Pancreas (tissue), 10 donors: ENCODE measurements at places on chromosomes 2 and 18. TPM values are rescaled to one million over a fixed set of nuclear protein-coding genes. Genes with fewer than 3 reads are reported as not detected.

The UBE2E3 gene
- total RNA-seq = 32.5 TPM

GRCh38 chr2:224395620-224396390 lies 6.1 kb downstream of the FAM124B start:
- no peak overlapping the region for H3K4me3 ChIP-seq
- H3K27me3 ChIP-seq = no peaks in the 10 kb centered on the region
- H3K27ac ChIP-seq = no peak overlapping the region

GRCh38 chr2:3692375-3692774 lies 11.0 kb upstream of the DCDC2C start:
- no peaks in the 10 kb centered on the region for H3K4me1 ChIP-seq
- H3K27ac ChIP-seq = no peak overlapping the region
- H3K4me3 ChIP-seq = no peak overlapping the region
- DNase-seq = no peak
- no peaks in the 10 kb centered on the region for H3K36me3 ChIP-seq

DNA sequence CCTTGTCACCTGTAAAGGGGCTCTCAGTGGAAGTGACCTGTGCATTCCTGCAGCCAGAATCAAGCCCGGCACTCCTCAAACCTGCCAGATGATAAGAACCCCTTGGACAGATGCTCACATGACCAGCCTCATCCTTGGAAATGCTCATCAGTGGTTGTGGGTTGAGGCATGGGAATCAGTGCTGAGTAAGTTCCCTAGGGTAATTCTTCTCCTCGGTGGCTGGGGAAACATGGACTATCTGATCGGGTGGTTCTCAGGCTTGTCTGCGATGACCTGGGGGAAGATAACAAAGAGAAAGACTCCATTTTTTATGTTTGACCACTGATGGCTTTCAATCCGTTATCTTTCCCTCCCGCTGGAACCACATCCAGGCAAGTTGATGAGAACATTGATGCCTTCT lies 84.0 kb downstream of the SPP2 start:
- no peak overlapping the region for H3K27ac ChIP-seq
- H3K4me1 ChIP-seq = peaks cover 4% of the 10 kb centered on the region
- no peak overlapping the region for H3K4me3 ChIP-seq
- no peaks in the 10 kb centered on the region for H3K27me3 ChIP-seq

DNA sequence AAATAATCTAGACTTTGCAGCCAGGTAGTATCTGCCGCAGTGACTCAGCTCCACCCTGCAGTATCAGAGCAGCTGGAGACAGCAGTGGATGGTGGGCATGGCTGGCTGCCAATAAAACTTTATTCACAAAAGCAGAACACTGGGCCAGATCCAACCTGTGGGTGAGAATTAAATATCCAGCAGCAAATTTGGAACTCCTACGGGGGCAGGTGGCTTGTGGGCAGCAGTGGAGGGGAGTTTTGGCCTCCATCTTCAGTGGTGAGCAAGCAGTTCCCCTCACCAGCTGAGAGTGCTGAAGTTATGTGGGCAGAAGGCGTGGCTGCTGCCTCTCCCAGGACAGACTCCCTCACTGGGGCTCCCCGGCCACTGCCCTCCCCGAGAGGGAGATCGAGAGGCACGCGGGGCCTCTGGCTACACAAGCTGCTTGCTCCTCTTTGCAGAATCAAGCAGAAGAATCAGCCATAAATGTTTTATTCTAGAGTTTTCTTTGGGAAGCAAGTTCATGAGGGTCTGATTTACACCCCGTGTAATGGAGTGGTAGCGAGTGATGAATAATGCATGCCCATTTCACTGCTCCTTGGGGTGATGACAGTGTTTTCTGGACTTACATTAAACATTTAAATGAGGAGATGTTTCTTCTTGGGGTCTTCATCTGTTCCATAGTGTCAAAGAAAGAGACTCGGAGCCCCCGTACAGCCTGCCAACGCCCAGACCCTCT lies 204.3 kb downstream of the SEPTIN10 start:
- no peak overlapping the region for H3K27ac ChIP-seq
- no peak for DNase-seq
- H3K4me3 ChIP-seq = no peak overlapping the region
- H3K36me3 ChIP-seq = no peaks in the 10 kb centered on the region

DNA sequence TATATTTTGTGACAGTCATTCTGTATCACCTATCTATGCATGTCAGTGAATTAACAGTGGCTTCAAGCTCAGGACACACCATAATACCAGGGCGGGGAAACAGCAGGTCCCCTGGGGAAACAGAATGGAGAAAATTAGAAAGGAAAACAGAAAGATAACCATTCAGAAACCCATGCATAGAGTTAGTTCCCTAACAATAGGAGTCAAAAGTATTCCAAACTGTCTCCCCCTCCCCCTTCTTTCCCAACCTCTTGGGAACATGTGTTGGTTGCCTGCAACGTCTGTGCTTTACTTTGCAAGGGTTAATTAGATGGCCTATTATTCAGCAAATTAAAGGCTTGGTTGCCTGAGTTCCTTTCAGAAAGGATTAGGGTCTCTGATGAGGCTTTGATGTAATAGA lies 176.4 kb downstream of the MYO3B start:
- no peak overlapping the region for H3K27ac ChIP-seq
- H3K27me3 ChIP-seq = no peaks in the 10 kb centered on the region
- H3K4me1 ChIP-seq = no peaks in the 10 kb centered on the region
- no peaks in the 10 kb centered on the region for H3K36me3 ChIP-seq
